Endodermal cell (in vitro differentiated cells): ENCODE measurements at places on chromosomes 6 and 20. TPM values are rescaled to one million over a fixed set of nuclear protein-coding genes. Genes with fewer than 3 reads are reported as not detected.

- DNase-seq = no peak
Observed at GRCh38 chr6:14516956-14517355, 399.4 kb downstream of the CD83 start.

- DNase-seq = peak; percentile 93
Observed at GRCh38 chr6:142945049-142945445, at the start of gene HIVEP2. TSS of gene HIVEP2 (minus strand) at chr6:142945176. CDS start at chr6:142774738, 170,438 bp downstream.

DNA sequence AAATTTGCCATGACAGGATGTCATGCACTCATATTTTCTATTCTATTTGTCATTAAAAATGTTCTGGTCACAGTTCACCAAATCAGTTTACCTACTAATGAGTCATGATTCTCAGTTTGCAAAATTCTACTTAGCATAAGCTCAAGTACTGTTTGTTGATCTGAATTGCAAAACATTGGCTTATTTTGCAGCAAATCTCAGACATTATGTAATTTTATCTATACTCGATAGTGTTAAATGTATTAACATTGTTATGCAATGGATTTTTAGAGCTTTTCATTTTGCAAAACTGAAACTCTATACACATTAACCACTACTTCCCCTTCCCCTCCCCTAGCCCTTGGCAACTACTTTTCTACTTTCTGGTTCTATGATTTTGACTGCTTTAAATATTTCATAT lies 213.8 kb upstream of the ZFP64 start:
- DNase-seq = no peak

DNA sequence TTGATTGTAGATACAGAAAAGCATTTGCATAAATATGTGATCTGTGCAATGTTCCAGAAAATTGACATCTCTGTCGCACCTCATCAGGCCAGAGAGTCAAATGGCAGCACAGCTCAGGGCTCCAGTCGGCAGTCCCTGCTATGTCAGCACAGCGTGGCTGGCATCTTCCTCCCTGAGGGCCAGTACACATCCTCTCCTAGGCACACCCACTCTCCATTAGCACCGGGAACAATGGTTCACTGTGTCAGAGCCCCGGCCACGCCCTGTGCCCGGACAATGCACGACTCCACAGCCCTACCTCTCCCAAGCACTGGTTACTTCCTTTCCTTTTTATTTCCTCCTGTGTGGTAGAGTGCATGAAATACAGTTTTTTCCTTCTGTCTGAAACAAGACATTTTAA lies 114.9 kb downstream of the FOXC1 start:
- DNase-seq = peak; percentile 71

- DNase-seq = no peak
Observed at GRCh38 chr20:16929756-16930155, 181.6 kb downstream of the OTOR start.

DNA sequence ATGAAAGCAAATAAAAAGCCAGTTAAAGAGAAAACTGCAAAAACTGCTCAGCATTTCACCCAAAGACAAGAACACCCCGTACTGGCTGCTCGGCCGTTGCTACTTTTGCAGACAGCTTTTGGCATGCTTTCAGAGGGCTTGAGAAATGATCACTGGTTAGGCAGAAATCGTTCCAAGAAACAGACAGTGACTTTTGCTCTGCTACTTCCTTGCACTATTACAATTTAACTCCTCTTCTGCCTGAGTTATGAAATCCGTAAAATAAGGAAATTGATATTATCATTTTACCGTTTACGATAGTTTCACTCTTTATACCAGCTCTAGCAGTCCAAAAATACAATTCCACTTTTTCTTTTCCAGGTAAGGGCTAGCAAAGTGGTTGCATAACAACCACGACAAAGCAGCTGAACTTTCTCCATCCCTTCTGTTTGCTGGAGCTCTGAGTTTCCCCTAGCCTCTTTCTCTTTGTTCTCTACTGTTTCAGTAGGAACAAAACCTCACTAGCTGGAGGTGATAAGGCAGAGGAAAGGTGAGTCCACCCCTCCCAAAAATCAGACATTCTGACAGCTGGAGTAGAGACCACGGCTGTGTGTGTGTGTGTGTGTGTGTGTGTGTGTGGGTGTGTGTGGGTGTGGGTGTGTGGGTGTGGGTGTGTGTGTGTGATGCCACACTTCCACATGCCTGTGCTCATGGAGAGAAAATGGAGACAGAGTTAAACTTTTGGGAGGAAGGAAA lies 191.8 kb upstream of the RREB1 start:
- DNase-seq = no peak

- DNase-seq = no peak
Observed at GRCh38 chr6:22320750-22321149, 23.9 kb upstream of the PRL start.

RAB32 gene
- total RNA-seq = 19.4 and 20.5 TPM in 2 replicates

GRCh38 chr6:55664591-55665587 lies 85.9 kb upstream of the HMGCLL1 start:
- no peak for DNase-seq

DNA sequence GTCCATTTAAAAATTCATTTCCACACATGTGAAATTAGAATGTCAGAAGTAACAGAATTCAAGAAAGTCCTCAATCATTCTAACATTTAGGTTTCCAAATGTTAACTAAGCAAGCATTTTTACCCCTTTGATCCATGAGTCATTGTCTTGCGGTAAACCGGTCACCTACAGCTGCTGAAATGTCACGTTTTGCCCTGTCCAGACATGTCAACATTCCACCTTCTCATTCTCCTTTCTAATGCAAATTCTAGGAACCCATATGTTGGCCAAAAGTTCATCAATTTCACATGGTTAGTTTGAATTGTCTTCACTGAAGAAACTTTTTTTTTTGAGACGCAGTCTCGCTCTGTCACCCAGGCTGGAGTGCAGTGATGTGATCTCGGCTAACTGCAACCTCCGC lies 117.2 kb downstream of the IPCEF1 start:
- DNase-seq = no peak

CCN6 gene
- total RNA-seq = not detected in 2 replicates

GRCh38 chr20:24831232-24831631 lies 117.8 kb upstream of the CST7 start:
- DNase-seq = peak; percentile 39

- DNase-seq = no peak
Observed at GRCh38 chr6:157647261-157647915, 175.7 kb upstream of the SNX9 start.

GRCh38 chr6:42417641-42418112 lies 34.0 kb downstream of the TRERF1 start:
- DNase-seq = no peak

DNA sequence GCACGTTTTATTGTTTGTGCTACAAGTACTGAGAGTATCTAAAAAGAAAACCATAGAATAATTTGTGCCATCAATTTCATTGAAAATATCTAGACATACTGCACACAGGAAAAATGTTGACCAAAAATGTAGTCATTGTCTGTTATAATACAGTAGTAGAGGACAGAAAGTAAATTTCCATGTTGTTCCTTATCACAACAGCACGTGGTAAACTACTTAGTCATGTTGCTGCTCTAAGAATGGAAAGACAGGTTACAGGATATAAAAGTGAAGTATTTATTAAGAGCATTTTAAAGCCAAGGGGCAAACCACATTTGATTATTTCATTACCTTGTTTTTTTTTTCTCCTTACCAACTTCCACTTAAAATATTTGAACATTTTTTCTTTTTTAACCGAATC lies 89.0 kb upstream of the CEP85L start:
- no peak for DNase-seq

- no peak for DNase-seq
Observed at GRCh38 chr6:122567034-122567433, 43.2 kb upstream of the PKIB start.

GRCh38 chr6:42040856-42041480 lies 9.4 kb upstream of the TAF8 start:
- no peak for DNase-seq

SLC17A3 gene
- not detected in 2 replicates for total RNA-seq

MAS1L gene
- total RNA-seq = not detected in 3 replicates

GRM1 gene
- total RNA-seq = 0.57 and 0.59 TPM in 2 replicates

LY6G6C gene
- 0.38 to 0.42 TPM in 2 of 3 replicates, not detected in the other for total RNA-seq

DNA sequence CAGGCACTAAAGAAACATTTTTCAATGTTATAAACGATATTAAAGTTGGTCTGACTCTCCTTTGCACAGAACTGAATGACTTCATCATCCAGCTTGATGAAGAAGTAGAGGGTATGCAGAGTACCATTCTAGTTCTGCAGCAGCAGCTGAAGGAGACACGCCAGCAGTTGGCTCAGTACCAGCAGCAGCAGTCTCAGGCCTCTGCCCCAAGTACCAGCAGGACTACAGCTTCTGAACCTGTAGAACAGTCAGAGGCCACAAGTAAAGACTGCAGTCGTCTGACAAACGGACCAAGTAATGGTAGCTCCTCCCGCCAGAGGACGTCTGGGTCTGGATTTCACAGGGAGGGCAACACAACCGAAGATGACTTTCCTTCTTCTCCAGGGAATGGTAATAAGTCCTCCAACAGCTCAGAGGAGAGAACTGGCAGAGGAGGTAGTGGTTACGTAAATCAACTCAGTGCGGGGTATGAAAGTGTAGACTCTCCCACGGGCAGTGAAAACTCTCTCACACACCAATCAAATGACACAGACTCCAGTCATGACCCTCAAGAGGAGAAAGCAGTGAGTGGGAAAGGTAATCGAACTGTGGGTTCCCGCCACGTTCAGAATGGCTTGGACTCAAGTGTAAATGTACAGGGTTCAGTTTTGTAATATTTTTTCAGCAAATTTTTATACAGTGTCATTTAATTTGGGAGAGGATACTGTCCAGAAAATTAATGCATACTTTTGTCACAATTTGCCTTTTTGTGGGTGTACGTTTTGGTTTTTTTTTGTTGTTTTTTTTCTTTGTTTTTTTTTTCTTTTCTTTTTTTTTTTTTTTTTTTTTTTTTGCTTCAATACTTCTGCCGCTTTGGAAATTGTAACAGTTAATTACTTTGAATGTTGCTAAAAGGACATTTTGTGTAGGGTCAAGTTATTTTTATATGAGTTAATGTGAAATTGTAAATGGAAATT lies 6.6 kb upstream of the ACAT2 start:
- no peak for DNase-seq

- no peak for DNase-seq
Observed at GRCh38 chr20:62493253-62493885, 17.6 kb upstream of the GATA5 start.

DNA sequence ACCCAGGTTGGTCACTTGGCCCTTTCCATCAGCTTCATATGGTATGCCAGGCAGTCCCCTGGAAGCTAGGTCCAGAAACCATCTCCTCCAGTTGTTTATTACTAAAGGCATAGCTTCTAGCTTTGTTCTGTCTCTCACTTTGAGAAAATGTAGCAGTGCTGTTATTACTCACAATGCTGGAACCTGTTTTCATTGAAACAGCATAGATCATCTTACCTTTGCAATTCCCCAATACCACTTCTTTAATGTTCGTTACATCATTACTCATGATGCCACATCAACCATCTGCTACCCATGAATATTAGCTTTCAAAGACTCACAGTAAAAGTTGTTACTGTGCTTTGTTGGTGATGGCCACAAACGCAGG lies 88.3 kb downstream of the ADAT2 start:
- DNase-seq = no peak
